ENCODE measurements at places on chromosomes 7 and 10.

DNA sequence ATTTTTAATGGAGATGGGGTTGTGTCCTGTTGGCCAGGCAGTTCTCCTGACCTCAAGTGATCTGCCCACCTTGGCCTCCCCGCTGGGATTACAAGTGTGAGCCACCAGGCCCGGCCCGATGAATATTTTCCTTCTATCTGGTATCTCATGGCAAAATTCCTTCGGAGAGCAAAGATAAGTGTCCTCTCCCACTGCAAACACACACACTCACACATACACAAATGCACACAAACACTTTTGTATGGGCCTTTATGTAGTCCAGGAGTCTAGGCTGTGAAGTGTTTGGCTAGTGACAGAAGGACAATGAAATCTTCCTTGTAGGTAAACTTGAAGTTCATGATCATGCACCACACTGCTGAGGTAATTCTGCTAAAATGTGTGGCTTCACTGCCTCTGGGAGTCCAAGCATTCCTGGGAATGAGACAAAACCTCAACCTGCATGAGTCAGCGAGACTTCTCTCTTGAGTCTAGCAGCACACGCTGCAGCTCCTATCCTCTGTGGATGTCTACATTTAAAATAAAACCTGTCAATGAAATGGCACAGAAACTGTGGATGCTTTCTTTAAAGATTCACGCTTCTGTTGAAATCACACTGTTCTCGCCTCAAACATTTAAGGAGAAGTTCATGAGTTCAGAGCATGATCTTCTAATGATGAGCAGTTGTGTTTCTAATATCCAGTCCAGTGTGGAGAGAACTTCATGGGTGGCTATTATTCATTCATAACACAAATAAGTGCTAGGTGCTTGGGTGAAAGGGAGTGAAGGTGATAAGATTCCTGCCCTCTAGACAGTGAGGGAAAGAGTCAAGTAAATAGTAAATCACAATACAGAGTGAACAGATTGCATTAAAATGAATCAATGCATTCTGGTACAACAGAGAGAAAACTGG lies 96.5 kb downstream of the NRP1 start:
- DNase-seq, result no peak

DNA sequence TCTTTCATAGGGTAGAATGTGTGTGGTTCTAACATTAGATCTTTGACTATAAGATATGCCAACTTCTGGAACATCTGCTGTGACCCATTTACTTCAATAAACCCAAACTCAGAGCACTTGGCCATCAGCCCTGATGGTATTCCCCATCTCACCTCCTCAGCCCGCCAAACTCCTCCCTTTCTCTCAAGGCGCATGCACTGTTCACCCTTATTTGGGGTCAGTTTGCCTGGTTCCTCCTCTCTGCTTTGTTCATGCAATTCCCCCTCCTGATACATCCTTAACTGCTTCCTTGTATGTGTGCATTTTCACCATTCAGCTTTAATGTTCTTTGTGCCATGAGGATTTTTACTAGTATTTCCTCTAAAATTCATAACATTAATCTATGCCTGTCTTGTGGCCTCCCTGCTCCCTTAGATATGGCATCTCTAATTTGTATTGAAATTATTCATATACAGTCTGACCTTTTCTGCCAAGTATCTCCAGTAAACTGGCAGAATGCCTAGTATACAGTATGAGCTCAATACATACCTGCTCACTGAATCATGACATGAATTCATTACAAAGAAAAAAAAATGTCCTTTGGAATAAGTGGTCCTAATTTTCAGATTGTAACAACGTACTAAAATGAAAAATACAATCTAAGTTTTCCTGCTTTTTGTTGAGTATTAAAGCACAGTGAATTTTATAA lies 336.8 kb upstream of the IGFBP3 start:
- DNase-seq, result no peak

GRCh38 chr7:27812706-27813105 lies 72.7 kb downstream of the TAX1BP1 start:
- no peak for DNase-seq

GRCh38 chr7:150367677-150368095 lies 936 bp upstream of the REPIN1 start:
- no peak for DNase-seq

DNA sequence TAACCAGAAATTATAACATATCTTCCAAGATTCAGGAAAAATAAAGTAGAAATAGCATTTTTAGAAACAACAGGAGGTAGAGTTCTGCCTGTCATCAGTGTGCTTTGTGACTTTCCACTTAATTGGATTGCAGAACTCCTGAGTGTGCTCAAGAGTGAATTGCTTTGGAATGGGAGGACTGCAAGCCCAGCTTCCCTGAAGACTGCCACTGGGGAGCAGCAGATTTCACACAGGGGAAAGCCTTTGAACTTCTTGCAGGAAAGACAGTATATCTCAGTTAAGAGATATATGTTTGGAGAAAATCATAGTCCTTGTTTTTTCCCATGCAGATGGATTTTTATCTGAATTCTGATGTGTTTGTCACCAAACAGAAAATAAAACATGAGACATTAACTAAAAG lies 124.5 kb downstream of the TMEM168 start:
- peak; percentile 44 for DNase-seq

DNA sequence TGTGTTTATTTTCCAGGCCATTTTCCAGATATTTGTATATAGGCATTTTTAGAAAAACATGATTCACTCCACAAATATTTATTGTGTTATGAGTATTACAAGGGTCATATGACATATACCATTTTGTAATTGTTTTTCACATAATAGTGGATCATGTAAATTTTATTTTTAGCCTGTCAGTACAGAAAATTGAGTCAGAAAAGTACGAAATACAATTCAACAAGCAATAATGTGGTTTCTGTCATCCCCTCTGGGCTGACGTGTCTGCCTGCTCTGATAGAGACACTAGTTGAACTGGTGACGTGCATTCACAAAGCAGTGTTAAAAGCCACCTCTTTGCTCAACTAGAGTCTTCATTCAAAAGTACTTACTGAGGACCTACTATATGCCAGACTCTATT lies 97.9 kb upstream of the STEAP1B start:
- DNase-seq, result no peak

DNA sequence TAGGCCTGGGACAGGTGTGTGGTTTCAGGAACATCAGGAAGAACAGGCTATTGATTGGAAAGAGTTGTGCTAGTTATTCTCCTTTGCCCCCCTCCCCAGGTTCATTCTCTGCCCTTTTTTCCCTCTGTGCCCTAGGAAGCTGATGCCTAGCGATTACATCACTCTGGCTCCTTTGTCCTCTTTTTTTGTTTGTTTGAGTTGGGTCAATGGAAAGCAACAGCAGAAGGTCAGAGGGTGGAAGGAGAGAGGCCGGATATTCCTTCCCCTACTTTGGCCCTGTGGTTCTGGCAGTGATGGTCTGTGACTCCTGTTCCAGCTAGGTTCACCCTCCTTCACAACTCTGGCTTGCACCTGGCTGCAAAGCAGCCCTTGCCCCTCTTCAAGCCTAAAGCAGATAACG lies 18.9 kb downstream of the LOXL4 start:
- DNase-seq, result no peak

GRCh38 chr10:126135941-126136595 lies 239.7 kb downstream of the FANK1 start:
- no peak for DNase-seq

- no peak for DNase-seq
Observed at GRCh38 chr7:71995111-71995510, 417.0 kb downstream of the CALN1 start.

All from WERI-Rb-1 (cell line).